Progenitor cell of endocrine pancreas (in vitro differentiated cells): ENCODE measurements at places on chromosomes 6 and 20. TPM values are rescaled to one million over a fixed set of nuclear protein-coding genes. Genes with fewer than 3 reads are reported as not detected.

DNA sequence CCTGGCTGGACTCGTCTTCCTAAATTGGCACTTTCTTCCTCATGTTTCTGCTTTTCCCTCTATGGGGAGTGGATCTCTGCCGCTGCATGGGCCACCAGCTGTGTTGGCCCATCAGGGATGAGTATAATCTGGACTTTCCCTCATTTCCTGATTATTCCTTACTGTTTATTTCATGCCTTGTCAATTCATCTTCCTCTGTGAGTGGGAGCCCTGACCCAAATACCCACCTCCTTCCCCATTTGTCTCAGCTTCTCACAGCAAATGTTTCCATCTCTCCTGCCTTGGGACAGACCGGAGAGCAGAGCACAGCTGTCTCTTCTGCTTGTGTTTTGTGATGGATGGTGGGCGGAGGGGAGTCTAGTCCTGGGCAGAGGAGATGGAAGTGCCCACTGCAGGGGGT, 212.7 kb downstream of the UST start:
- H3K27ac ChIP-seq = no peak overlapping the region
- no peaks in the 10 kb centered on the region for H3K36me3 ChIP-seq
- H3K4me3 ChIP-seq = no peak overlapping the region
- H3K4me1 ChIP-seq = peaks cover 13% of the 10 kb centered on the region
- no peak for DNase-seq

GRCh38 chr6:4973982-4974745, 29.7 kb downstream of the RPP40 start:
- DNase-seq = no peak
- no peak overlapping the region for H3K27ac ChIP-seq
- H3K36me3 ChIP-seq = peaks cover 1% of the 10 kb centered on the region
- H3K4me1 ChIP-seq = no peaks in the 10 kb centered on the region
- peaks cover 8% of the 10 kb centered on the region for H3K27me3 ChIP-seq

GRCh38 chr20:47296950-47297349, 59.5 kb downstream of the ZMYND8 start:
- peaks cover 43% of the 10 kb centered on the region for H3K36me3 ChIP-seq
- no peak for DNase-seq
- H3K27ac ChIP-seq = no peak overlapping the region
- no peak overlapping the region for H3K4me3 ChIP-seq
- H3K27me3 ChIP-seq = no peaks in the 10 kb centered on the region

GRCh38 chr20:63016514-63017075, 9.8 kb upstream of the BHLHE23 start:
- H3K4me3 ChIP-seq = no peak overlapping the region
- peaks cover 7% of the 10 kb centered on the region for H3K4me1 ChIP-seq
- no peak overlapping the region for H3K27ac ChIP-seq
- H3K36me3 ChIP-seq = no peaks in the 10 kb centered on the region

GRCh38 chr6:143594647-143595046, 83.1 kb upstream of the PHACTR2 start:
- H3K27me3 ChIP-seq = peaks cover 10% of the 10 kb centered on the region
- DNase-seq = no peak
- H3K36me3 ChIP-seq = peaks cover 2% of the 10 kb centered on the region
- peaks cover 10% of the 10 kb centered on the region for H3K4me1 ChIP-seq

GRCh38 chr20:45826381-45827019, 612 bp downstream of the TNNC2 start:
- H3K27me3 ChIP-seq = peaks cover 30% of the 10 kb centered on the region
- no peak overlapping the region for H3K4me3 ChIP-seq
- DNase-seq = no peak
- no peak overlapping the region for H3K27ac ChIP-seq

- H3K36me3 ChIP-seq = no peaks in the 10 kb centered on the region
- peaks cover 67% of the 10 kb centered on the region for H3K27me3 ChIP-seq
These were observed 3.8 kb downstream of the COL12A1 start for GRCh38 chr6:75201901-75202672.

GRCh38 chr6:139509167-139509566, 134.7 kb upstream of the CITED2 start:
- H3K4me1 ChIP-seq = no peaks in the 10 kb centered on the region
- no peak overlapping the region for H3K4me3 ChIP-seq
- DNase-seq = no peak
- no peaks in the 10 kb centered on the region for H3K36me3 ChIP-seq
- H3K27ac ChIP-seq = no peak overlapping the region

DNA sequence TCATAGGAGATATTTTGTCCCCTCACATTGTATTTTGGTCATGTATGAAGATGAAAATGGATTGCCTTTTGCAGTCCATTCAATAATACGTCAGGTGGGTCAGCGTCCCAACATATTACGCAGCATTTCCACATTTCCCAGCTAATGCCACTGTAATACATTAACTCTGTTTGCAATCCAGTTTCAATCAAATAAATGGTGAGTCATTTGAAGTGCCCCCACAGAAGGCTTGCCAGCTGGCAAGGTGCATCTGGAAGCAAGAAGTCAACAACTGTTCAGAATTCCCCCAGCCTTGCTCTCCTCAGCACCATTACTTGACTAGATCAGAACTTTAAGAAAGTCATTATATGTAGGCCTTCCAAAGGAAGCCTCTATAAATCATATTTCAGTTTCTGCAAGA, 50.4 kb downstream of the PHACTR1 start:
- DNase-seq = no peak
- peaks cover 19% of the 10 kb centered on the region for H3K27me3 ChIP-seq
- no peaks in the 10 kb centered on the region for H3K4me1 ChIP-seq
- H3K36me3 ChIP-seq = no peaks in the 10 kb centered on the region

DNA sequence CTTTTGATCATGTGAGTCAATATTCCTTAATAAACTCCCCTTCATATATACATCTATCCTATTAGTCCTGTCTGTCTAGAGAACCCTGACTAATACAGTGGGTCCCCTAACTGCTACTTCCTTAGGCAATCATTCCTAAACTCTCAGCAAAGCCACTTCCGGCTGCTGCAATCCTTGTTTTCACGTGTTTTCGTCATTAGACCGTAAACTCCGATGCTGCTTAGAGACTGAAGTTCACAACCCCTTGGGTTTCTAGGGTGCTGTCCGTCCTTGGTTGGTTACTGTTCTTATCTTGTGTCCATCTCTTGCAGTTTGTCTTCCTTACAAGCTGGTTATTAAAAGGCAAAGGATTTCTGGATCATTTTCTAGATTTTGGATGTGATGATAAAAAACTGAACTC, 106.4 kb downstream of the GMPR start:
- H3K36me3 ChIP-seq = peaks cover 6% of the 10 kb centered on the region
- peaks cover 12% of the 10 kb centered on the region for H3K4me1 ChIP-seq
- no peak for DNase-seq
- no peak overlapping the region for H3K27ac ChIP-seq
- no peaks in the 10 kb centered on the region for H3K27me3 ChIP-seq

DNA sequence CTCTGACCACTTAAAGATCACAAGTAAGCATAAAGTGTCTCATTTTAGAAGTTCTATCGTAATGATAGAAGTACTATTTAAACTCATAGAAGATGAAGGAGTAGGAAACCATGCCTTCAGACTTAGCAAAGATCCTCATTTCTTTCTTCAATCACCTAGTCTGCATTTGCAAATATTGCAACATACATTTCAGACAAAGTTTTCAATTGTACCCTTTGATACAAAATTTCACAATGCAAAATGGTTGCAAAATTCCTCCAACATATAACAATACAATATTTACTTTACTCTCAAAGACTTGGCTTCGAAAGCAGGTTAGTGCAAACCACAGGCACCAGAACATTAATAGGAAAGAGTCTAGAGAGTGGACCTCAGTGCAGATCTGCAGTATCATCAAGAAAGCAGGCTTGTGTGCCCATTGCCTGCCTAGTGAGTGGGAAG, 16.1 kb upstream of the ROS1 start:
- no peak for DNase-seq
- no peak overlapping the region for H3K4me3 ChIP-seq
- H3K36me3 ChIP-seq = peaks cover 4% of the 10 kb centered on the region
- H3K27me3 ChIP-seq = no peaks in the 10 kb centered on the region
- H3K27ac ChIP-seq = no peak overlapping the region
- H3K4me1 ChIP-seq = no peaks in the 10 kb centered on the region

The LY6G6D gene
- not detected in 2 replicates for total RNA-seq

The GABRR2 gene
- 0.47 and 0.53 TPM in 2 replicates for total RNA-seq

The KCNG1 gene
- 7.8 and 10.5 TPM in 2 replicates for total RNA-seq

The SIRT5 gene
- total RNA-seq = 18.2 and 18.8 TPM in 2 replicates

The HFE gene
- 1.1 and 1.8 TPM in 2 replicates for total RNA-seq

The NT5DC1 gene
- 54.9 and 57.7 TPM in 2 replicates for total RNA-seq
